ENCODE measurements at places on chromosomes 2 and 18. TPM values are rescaled to one million over a fixed set of nuclear protein-coding genes. Genes with fewer than 3 reads are reported as not detected.

GRCh38 chr2:30565851-30566358, 118.9 kb downstream of the LCLAT1 start:
- no peaks in the 10 kb centered on the region for H3K4me1 ChIP-seq
- no peaks in the 10 kb centered on the region for H3K36me3 ChIP-seq
- H3K27me3 ChIP-seq = no peaks in the 10 kb centered on the region
- no peak overlapping the region for H3K27ac ChIP-seq

DNA sequence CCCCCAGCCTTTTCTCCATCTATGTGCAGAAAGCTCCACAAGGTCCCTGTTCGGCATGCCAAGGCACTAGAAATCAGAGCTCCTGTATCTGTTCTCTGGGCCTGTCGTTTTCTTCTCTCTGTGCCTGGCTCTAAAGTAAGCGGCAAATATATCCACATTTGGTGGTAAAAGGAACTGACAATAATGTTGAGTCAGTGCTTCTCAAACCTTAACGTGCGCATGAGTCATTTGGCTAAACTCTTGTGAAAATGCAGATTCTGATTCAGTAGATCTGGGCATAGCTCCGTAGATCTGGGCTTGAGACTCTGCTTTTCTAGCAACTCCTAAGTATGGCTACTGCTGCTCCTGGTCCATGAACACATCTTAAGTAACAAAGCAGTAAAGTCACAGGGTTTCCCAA, 16.5 kb upstream of the ACSL3 start:
- no peaks in the 10 kb centered on the region for H3K36me3 ChIP-seq
- H3K4me1 ChIP-seq = no peaks in the 10 kb centered on the region
- H3K4me3 ChIP-seq = no peak overlapping the region
- no peak overlapping the region for H3K27ac ChIP-seq
- no peak for DNase-seq

The UGT1A7 gene
- not detected for polyA plus RNA-seq

The REG3A gene
- not detected for polyA plus RNA-seq

The BMP10 gene
- polyA plus RNA-seq = not detected
